Gastroesophageal sphincter (tissue), 4 donors: ENCODE measurements at places on chromosomes 16 and 17. TPM values are rescaled to one million over a fixed set of nuclear protein-coding genes. Genes with fewer than 3 reads are reported as not detected.

SLC16A11 gene
- total RNA-seq, result 0.54 TPM

MYH2 gene
- total RNA-seq, result not detected

CLEC19A gene
- total RNA-seq, result not detected

KRT14 gene
- 41.1 TPM for total RNA-seq

ZFP3 gene
- total RNA-seq, result 6.5 TPM

PPP1R27 gene
- not detected for total RNA-seq

RAB26 gene
- total RNA-seq, result not detected

MARF1 gene
- total RNA-seq, result 38.2 TPM

SLC38A8 gene
- not detected for total RNA-seq

SULT1A3 gene
- not detected for total RNA-seq
